ENCODE measurements at places on chromosomes 11 and 22.

DNA sequence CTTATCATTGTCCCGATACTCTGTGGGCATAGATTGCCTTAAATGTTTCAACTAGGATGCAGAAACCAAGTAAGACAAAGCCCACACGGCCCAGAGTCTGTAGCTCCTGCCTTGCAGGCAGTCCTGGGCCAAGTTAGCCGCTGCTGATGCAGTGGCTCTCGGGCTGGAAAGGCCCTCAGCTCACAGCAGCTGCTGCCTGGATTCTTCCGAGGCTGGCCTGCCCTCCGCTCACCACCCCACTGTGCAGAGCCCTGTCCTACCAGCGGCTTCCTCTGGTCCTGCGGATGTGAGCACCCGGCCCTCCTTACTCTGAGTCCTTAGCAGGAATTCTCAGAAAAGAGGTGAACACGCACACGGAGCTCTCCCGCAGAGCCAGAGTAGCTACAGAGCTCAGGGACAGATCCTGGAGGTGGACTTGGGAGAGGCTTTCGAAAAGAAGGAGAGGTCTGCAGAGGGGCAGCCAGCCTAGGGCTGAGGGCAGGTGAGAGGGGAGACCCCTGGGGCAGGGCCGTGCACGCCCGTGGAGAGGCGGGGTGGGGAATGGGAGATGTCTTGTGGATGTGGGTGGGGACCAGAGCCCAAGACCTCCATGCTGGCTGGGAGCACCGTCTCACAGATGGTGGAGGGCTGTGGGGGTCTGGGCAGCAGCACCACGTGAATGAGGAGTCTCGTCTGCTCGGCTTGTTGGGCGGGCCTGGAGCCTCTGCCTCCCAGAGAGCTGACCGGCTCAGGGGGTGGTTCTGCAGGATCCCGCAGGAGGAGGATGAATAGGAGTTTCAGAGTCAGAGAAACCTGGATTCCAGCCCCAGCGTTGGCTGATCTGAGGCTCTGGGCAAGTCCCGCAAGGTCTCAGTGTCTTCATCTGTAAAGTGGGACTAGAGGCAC lies 117.4 kb upstream of the B3GAT1 start:
- no peak for DNase-seq

DNA sequence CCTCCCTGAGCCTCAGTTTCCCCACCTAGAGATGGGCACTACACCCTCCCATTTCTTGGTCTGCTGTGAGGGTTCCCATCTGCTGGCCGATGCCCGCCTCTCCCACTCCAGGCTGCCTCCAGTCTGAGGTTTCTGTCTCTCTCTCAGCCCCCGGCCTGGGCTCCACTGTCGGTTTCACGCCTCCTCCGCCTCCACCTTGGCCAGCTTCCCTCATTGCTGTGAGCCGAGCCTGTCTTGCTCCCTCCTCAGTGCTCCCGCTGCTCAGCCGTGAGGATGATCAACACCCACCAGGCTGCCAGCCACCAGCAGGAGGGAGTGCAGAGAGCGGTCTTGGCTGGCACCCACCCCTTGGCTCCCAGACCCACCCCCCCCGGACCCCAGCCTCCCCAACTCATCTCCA lies 61.0 kb downstream of the CYTH4 start:
- peak; percentile 38 for DNase-seq

DNA sequence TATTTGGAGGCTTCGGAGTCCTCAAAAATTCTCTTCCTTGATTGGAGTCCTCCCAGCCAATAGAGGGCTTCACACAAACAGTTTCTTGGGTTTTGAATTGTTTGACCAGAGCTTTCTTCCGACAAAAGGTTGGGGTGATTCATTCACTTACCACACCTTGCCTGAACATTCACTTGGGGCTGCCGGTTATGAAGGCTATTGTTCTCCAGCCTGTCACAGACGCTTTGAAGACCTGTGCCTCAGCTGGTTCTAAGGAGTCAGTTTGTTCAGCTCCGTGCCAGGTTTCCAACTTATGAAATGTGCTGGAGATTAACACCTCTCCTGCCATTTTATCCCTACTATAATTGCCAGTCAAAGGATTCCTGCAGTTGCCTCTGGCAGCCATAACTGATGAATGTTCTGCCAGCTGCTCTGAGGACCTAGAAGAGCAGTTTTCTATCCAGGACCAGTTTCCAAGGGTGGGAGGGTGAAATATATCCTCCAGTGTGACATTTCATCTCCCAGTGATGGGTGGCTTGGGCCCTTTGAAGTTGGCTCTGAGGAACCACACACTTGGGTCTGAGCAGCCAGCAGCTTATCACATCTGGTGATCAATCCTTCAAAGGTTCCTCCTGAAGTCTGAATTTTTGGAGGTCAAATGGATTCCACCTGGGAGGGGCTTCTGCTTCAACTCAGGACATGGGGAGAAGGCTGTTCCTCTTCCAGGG lies 31.4 kb downstream of the LIMK2 start:
- DNase-seq, result no peak

- DNase-seq, result no peak
Observed at GRCh38 chr11:28108958-28109357, 770 bp downstream of the METTL15 start.

DNA sequence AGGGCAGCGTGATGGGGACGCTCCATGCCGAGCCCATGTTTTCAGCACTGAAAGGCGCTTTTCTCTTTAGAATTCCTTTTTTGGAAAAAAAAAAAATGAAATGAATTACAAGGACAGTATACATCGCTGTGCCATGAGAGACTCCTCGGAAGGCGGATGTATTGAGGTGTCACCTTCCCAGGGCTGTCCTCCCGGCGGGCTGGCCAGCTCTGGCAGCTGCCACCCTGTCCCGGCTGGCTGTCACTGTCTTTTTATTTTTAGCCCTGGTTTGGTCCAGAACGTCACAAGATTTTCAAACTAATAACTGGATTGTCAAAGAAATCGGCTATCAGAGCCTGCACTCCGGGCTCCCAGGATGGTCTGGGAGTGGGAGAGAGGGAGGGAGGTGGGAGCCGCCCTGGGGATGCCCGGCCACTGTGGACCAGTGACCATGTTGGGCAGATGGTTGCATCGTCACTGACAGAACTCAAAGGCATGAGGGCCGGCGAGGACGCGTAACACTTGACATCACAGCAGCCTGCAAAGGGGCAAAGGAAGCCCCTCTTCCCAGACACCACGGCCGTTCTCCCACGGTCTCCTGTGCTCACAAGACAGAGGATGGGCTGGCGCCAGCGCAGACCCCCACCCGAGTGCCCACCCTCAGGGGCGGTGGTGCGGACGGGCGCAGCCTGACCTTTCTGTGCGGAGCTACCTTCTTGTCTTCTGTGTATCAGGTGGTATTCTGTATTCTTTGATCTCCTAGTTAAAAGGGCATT lies 392.9 kb downstream of the TBC1D22A start:
- DNase-seq, result no peak

GRCh38 chr22:19871023-19871844 lies 16.6 kb upstream of the GNB1L start:
- DNase-seq, result no peak

DNA sequence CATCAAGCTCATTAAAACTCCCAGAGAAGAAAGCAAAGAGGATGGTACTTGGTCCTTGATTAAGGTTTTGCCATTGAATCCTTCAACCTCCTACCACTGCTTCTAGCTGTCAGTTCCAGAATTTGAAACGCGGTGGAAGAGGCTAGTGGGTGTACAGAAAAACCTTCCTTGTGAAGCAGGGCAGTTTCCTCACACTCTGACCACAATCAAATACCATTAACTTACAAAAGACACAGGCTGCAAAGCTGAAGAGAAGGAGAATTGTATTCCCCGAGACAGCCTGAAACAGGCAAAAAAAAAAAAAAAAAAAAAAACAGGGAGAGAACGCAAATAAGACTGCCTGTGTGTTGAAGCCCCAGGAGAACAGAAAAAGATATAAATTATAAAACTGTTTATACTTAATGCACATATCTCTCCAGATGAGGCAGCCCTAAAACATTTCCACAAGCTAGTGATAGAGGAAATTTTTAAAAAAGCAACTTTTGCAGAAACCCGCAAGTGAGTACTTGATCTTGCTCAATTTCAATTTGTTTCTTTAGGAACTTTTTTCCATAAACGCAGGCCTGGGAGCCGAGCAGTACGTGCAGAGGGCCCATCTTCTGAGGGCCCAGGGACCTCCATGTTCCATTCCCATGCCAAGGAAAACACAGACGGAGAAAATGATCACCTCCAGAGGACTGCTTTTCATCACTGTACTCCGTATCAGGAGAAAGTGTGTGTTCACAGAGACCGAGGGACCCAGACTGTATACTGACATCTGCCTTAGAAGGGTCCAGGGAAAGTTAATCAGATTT lies 218.7 kb upstream of the BLID start:
- no peak for DNase-seq

GRCh38 chr22:30841273-30841672 lies 127.3 kb downstream of the MORC2 start:
- no peak for DNase-seq

- DNase-seq, result no peak
Observed at GRCh38 chr22:30910358-30910757, 58.2 kb downstream of the MORC2 start.

DNA sequence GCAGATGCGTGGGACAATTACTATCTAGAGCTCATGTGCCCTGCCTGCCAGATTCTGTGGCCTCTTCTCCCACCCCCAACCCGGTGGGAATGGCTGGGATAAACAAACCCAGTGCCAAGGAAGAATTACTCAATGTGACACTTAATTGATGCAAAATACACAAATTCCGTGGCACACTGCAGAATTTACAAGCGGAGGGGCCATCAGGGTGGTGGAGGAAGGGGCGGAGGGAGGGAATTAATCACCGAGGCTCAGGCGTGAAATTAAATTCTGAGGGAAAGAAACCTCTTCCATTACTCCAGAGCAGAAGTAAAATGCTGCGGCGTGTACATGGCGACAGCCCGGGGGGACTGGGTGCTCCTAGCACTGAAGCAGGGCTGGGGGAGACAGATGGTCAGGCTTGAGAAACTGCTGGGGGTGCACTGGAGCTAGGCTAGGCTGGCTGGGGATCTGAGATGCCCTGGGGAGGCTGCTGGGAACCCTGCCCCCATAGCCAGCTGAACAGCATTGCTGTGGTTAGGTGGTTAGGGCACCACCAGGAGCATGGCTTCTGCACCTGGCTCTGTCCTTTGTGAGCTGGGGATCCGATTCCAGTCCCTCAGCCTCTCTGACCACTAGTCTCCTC lies 200.6 kb downstream of the CEP164 start:
- DNase-seq, result no peak

- DNase-seq, result no peak
Observed at GRCh38 chr11:2686360-2687222, 13.2 kb downstream of the KCNQ1OT1 start.

- no peak for DNase-seq
Observed at GRCh38 chr11:113420808-113421207, 33.2 kb downstream of the ANKK1 start.
